Activated CD8-positive, alpha-beta memory T cell treated with anti-CD3 and anti-CD28 coated beads for 1 hour (primary cell): ENCODE measurements at places on chromosomes 4 and X.
A peak's percentile ranks its signal among the peaks of the same experiment; 100 is the strongest.

DNA sequence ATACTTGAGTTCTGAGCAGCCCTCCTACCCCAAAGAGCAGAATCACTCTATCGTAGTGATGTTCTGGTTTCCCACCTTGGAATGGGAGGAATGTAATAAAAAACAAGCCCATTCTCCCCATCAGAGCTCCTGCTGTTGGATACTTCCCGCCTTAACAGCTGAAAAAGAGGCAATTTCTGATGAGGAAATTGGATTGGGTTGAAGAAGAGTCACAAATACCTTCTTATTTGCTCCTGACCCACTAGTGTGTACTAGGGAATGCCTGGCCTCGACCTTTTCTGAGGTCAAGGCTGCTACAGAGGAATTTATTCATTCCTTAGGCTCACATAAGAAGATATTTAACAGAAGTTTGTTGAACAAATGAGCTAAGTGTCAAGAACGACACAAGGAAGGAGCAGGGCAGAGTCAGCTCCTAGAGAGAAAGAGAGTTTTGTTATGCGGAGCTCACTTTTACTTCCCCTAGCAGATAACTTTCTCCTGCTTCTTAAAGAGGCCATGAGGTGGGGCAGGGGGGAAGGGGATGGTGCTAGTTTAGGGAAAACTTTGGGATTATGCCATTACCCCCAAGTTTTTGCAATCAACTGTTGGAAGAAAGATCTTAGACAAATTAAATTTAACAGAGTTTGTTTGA lies 273.8 kb upstream of the CLNK start:
- DNase-seq = no peak

GRCh38 chrX:150712619-150713018 lies 19.4 kb downstream of the MTMR1 start:
- no peak for DNase-seq

GRCh38 chrX:129781134-129781672 lies 1.5 kb downstream of the SASH3 start:
- peak; percentile 57 for DNase-seq

- DNase-seq = no peak
Observed at GRCh38 chr4:105236202-105236915, 89.7 kb downstream of the TET2 start.

GRCh38 chr4:144582975-144583374 lies 63.0 kb upstream of the HHIP start:
- no peak for DNase-seq
